NCI-H1105 (cell line): ENCODE measurements at places on chromosomes 2 and 18.

DNA sequence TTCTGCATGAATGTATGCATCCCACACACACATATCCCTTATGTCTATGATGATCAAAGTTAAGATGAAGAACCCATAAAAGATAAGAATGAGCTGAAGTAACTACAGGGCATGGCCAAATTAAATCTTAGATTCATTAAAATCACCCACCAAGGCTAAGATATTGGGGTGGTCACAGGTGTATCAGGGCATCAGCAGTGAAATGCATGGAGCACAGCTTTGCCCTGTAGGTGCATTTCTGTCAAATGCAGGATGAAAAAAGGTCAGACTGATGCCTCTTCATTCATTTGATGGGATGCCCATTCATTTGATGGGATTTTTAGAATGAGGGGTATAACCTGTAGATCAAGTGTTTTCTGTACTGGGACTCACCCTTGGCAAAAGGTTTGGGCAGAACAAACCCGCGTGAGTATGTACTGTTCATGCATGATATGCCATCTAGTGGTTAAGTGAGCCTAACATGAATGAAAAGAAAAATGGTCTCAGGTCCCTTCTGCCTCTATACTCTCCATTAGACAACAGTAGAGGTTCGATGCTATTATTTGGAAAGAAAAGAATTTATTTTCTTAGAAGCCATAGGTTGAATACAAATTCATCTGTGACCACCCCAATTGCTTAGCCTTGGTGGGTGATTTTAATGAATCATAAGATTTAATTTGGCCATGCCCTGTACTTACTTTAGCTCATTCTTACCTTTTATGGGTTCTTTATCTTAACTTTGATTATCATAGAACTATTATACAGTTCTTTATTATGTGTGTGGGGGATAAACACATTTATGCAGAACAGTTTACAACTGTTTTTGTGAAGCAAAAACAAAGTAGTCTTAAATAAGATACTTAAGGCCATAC, 43.2 kb upstream of the NOSTRIN start:
- DNase-seq: peak; percentile 9

- no peak for DNase-seq
Measured at GRCh38 chr2:41959760-41960159, 88.1 kb upstream of the PKDCC start.

DNA sequence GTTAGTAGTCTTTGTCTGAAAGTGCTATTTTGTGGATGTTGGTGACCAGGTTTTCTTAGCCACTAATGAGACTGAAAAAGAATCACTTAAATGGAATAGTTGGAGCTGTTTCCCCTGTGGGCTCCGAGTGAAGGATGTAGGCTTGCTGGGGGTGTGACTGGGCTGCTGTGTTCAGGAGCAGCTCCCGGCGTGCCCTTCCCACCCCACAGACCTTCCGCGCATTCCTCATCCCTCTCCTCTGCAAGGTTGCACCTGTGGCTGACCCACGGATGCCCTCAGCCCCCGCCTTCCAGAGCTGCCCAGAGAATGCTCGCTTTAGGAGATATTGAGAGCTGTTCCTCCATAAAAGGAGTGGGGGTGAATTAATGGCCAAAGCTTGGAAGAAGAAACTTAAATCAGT, 174.3 kb downstream of the LDLRAD4 start:
- no peak for DNase-seq

DNA sequence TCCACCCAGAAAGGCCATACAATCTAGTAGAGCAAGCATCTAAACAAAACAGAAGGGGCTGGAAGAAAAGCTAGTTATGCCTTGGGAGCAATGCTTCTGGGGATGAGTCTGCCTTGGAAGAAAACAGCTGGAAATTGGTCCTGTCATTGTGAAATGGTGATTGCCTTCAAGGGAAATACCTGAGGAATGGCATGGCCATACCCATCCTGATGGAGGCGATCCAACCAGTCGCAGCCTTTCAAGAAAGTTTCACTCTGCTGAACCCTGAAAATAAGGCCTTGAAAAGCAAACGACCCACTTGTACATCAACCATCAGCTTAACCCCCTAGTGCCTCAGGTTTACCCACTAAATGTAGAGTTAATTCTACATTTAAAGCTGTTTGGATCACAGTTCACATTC, 72.6 kb upstream of the PID1 start:
- no peak for DNase-seq

DNA sequence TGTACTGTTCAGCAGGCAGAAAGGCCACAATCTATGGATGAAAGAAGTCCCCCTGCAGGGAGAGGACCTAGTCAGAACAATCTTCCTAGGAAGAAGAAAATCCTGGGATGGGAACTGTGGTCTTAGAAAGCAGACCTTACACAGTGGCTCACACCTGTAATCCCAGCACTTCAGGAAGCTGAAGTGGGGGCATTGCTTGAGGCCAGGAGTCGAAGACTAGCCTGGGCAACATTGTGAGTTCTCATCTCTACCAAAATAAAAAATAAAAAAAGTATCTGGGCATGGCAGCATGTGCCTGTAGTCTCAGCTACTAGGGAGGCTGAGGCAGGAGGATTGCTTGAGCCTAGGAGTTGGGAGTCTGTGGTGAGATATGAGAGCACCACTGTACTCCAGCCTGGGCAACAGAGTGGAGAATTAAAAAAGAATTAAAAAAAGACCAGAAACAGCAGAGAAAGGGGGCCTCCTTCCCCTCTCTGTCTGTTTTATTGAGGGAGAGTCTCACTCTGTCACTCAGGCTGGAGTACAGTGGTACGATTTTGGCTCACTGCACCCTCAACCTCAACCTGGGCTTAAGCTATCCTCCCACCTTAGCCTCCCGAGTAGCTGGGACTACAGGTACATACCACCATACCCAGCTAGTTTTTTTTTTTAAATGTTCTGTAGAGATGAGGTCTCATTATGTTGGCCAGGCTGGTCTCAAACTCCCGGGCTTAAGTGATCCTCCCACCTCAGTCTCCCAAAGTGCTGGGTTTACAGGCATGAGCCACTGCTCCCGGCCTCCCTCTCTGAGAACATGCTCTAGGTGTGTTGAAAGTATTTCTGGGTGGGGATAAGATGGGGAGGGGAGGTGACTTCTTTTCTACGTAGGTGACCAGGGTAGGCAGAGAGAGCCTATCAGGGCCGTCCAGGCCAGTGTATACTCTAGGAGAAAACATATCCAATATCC, 7.4 kb downstream of the RHOB start:
- no peak for DNase-seq

GRCh38 chr2:145012806-145013205, 492.9 kb upstream of the ZEB2 start:
- DNase-seq: no peak

GRCh38 chr2:47295981-47296635, 106.8 kb upstream of the MSH2 start:
- DNase-seq: no peak

GRCh38 chr18:8937160-8938094, 165.1 kb upstream of the NDUFV2 start:
- no peak for DNase-seq

GRCh38 chr2:71190656-71191569, 36.0 kb downstream of the PAIP2B start:
- peak; percentile 10 for DNase-seq

- DNase-seq: no peak
Measured at GRCh38 chr2:15750433-15750814, 158.8 kb downstream of the DDX1 start.

DNA sequence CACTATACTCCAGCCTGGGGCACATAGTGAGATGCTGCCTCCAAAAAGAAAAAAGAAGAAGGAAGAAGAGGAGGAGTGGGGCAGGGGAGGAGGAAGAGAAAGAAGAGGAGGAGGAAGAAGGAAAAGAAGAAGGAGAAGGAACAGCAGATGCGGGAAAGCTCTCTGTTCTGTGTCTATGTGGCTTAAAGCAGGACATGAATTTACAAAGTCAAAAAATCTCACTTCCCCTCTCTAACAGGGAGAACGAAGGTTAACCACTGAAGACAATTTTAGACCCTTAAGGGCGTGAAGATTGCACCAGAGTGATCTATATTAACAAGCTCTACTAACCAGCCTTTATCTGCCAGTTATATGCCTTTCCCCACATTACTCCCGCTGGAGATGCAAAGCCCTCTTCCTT, 258.9 kb downstream of the METTL4 start:
- no peak for DNase-seq

GRCh38 chr18:36249392-36249791, 48.1 kb upstream of the FHOD3 start:
- DNase-seq: no peak

DNA sequence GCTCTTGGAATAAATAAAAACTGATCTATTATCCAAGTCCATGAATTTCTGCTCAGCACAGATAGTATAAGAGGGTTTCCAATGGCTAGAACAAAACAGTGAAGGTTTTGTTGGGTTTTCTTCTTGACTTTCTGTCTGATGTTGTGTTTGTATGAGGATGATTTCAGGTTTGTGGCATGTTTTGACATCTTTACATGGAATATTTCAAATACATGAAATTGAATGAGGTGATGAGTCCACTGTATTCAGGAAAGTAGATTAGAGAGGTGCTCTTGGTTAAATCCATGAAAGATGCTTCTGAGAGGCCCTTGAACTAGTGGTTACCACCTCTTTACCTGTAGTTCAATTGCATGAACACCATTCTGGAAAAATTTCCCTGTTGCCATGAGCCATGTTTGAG, 84.3 kb downstream of the RAPGEF4 start:
- no peak for DNase-seq

DNA sequence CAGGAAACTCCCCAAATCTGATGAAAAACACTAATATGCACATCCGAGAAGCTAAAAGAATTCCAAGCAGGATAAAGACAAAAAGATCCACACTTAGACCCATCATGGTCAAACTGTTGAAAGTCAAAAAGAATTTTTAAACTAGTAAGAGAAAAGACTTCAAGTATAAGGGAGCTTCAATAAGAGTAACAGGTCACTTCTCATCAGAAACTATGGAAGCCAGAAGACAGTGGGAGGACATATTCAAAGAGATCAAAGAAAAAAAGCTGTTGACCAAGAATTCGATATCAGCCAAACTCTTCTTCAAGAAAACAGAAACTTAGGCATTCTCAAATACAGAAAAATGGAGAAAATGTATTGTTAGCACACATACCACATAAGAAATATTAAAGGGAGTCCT, 50.4 kb downstream of the ZC3H8 start:
- peak; percentile 8 for DNase-seq

DNA sequence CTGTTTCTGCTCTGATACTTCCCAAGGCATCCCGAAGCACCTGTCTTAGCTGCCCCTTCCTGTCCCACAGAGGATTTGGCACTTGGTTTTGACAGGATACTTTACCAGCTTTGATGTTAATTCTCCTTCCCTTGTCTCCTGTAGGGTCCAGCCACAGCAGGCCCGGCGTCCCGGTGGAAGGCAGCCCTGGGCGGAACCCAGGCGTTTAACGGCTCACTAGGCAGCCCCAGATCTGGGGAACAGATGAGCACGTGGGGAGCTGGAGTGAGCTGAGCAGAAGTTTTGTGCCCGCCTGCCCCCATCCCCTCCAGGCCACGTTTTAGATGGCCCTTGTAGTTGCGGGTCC, 11.4 kb downstream of the ANKRD23 start:
- DNase-seq: no peak

- peak; percentile 15 for DNase-seq
Measured at GRCh38 chr2:152298754-152299153, 36.2 kb upstream of the FMNL2 start.

DNA sequence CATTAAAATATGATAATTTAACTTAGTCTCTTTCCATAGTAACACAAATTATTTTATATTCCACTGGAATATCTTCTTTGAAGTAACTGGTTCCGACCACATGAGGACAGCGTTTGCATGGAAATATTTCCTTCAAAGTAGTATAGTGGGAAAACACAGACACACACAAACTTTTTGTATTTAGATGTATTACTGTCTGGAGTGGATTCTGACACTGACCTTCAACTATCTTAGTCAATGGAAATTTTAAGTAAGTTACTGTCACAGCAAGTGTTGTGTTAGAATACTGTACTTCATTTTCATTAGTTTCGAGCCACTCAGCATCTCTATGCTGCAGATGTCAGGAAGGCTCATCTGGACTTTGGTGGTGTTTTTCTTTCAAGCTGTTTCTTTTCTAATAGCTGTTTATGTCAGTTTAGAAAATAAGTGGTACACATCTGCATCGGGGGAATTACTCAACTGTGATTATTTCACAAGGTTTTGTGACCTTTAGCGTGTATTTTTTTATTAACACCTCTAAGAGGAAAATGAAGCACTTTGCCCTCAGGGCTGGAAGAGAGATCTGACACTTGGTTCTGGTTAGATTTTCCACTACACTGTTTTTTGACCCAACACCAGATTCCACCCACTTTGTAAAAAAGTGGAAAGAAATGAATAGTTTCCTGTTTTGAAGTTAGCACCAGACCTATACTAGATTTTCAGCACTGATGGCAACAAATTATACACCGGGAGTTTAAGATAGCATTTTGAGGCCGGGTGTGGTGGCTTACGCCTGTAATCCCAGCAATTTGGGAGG, 18.9 kb upstream of the THOC1 start:
- no peak for DNase-seq

DNA sequence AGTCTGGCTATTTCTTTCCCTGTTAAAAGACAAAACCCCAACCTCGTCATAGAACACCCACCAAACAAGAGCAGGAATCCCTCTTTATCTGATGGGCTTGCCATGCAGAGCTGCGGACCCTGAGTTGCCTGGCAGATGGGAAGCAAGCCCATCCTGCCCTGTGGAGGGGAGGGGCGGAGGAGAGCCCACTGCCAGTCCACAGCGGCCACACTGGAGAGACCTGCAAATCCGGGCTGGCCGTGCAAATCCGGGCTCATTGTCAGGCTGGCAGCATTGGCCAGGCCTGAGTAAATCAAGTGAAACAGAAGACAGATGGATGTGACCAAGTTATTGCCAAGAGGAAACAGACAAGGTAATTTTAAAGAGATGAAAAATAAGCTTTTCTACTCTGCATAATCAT, 22.0 kb downstream of the MYL12B start:
- no peak for DNase-seq

DNA sequence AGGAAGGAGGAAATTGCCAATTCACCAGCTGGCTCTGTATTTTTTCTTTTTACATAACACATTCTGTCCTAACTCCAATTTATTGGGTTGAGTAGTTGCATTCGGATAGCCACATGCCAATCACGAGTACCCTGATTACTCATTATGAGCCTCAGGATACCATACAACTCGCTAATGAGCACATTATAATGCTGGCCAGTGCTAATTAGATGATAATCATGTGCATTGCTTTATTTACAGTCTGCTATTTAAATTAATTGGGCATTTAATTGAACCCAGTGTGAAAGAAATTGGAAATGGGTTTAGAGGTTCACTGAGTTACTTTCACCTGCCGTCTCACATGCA, 15.2 kb downstream of the G6PC2 start:
- peak; percentile 62 for DNase-seq

- no peak for DNase-seq
Measured at GRCh38 chr2:238155761-238156694, 2.7 kb upstream of the ERFE start.

GRCh38 chr2:159982270-159982669, 80.1 kb downstream of the PLA2R1 start:
- DNase-seq: no peak

DNA sequence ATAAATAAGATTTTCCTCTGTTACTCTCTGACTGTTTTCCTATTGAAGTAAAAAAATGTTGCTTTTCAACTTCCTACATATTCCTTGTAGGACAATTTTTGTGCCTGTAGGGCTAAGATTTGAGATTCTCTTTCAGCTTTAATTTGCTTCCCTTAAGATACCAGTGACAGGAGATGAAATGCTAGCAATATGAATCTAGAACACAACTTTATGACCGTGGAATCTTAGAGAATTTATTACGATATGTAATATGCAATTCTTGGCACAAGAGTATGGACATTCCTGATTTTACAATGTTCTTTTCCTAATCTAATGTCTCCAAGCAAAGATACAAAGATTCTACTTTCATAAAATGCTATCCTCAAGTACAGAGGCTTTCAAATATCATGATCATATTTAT, 180.9 kb downstream of the KCNE4 start:
- DNase-seq: no peak

- DNase-seq: peak; percentile 9
Measured at GRCh38 chr18:67072791-67073190, 443.7 kb downstream of the DSEL start.
